ENCODE measurements at places on chromosomes 2 and 18. TPM values are rescaled to one million over a fixed set of nuclear protein-coding genes. Genes with fewer than 3 reads are reported as not detected.

LIPT1 gene
- total RNA-seq: 11.0 TPM

GRCh38 chr18:12271376-12272235 lies 17.4 kb downstream of the CIDEA start:
- DNase-seq: peak; percentile 88

GRCh38 chr2:232839411-232840079 lies 30.5 kb upstream of the SNORC start:
- DNase-seq: no peak

- DNase-seq: no peak
Measured at GRCh38 chr18:22483407-22483806, 65.7 kb upstream of the CTAGE1 start.

GRCh38 chr2:198639580-198639979 lies 818.2 kb downstream of the SATB2 start:
- DNase-seq: no peak

DNA sequence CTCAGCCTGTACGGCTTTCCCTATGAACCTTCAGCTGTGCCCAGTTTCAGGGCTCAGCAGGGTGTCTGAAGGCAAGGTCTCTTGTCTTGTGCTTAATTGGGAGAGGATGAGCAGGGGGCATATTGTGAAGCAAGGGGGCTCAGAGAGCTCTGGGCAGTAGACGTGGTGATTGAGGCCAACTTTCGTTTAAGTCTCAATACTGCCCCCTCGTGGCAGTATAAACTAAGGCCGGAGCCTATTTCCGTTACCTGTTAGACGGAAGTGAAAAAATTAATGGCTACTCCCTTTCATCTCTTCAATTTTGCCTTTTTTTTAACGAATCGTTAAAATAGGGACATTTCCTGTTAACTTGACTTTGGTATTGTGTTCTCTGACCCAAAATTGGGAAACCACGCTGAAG lies 193.4 kb downstream of the TDRD15 start:
- peak; percentile 61 for DNase-seq

DNA sequence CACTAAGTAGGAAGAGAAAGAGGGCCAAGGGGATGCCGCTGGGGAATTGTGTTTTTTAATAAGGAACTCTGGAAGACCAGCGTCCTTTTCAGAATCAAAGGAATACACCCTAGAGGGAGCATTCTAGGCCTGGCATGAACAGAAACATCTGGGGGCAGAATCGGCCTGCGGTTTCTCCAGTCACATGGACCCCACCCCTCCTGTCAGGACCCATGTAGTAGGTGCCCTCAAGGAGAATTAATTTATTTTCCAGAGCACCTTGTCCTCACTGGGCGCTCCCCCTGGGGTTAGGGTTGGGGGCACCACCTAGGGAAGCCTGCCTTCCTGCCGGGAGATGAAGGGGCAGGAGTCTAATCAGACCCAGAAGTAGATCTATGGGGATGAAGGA lies 44.2 kb downstream of the TMEM37 start:
- DNase-seq: no peak

GRCh38 chr2:55581435-55581834 lies 36.0 kb downstream of the PPP4R3B start:
- no peak for DNase-seq
